ENCODE measurements at places on chromosomes 6 and 20.

DNA sequence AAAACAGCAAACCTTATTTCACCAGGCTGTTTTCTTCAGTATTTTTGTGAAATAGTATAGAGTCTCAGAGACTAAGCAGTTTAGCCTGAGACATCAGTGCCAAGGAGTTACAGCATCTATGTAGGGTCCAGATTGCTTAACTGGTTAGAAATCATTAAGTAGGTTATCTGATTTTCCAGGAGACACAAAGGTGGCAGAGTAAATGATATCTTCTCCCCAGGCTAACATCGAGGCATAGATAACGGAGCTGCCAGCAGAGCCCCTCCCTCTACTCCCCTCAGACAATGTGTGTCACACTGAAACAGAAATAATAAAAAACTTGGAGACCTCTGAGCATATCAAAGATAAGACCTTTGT, 473.0 kb upstream of the CITED2 start:
- no peak for DNase-seq

DNA sequence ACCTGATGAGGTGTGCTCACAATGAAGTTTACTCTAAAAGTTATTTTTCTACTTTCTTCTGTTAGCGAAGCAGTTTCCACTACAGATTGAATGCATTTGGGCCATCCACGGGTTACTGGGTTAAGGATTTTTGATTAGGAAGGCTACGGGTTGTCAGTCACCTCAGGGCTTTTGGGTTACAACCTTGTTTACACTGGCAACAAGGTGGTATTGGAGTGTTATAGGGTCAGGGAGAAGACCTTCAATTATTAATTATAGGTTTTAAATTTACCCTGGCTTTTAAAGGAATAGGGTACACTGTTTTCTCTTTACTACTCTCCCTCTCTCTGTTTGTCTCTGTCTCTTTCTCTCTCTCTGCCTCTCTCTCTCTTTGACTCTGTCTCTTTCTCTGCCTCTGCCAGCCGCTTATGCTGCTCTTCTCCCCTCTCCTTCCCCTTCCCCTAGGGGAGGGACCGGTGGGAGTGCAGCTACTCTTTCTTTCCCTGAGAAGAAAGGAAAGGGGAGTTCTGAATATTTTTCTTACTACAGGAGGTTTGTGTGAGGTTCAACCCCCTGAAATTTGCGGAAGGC, 40.2 kb upstream of the AGPAT4 start:
- DNase-seq: no peak

- DNase-seq: no peak
These were observed 2.9 kb upstream of the SNRPB start for GRCh38 chr20:2473516-2473915.

- no peak for DNase-seq
These were observed 4.9 kb upstream of the DEK start for GRCh38 chr6:18269253-18269652.

DNA sequence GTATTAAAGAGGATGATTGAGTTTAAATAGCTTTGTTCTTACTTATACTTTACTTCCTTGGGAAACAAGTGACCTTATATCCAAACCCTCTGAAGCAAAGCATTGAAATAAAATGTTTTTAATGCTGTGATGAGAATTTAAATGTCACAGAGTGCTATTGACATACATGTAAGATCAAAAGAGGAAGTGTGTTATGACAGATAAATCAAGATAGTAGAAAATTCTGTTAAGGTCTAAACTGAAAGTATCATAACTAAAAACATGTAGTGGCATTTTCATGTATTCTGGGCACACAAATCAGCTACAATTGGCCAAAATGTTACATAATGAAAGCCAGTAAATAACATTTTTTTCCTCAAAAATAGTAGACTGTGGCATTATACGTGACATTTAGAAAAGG, 318.0 kb downstream of the GRIK2 start:
- no peak for DNase-seq

DNA sequence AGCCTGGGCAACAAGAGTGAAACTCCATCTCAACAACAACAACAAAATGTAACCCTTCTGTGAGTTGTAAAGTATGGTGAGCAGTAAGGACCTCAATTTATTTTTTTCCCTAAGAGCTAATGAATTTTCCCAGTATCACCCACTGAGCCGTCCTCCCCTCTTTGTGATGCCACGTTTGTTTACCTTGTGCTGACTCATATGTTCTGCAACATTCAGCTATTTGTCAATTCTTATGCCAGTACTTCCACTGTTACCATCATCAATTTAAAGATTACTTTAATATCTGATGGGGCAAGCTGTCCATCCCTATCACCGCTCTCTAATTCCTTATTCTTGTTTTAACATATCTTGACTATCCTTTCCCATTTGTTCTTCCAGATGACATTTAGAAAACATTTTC, 37.5 kb downstream of the MAK start:
- no peak for DNase-seq

- DNase-seq: no peak
These were observed 71.3 kb upstream of the KCNG1 start for GRCh38 chr20:51094221-51094620.

DNA sequence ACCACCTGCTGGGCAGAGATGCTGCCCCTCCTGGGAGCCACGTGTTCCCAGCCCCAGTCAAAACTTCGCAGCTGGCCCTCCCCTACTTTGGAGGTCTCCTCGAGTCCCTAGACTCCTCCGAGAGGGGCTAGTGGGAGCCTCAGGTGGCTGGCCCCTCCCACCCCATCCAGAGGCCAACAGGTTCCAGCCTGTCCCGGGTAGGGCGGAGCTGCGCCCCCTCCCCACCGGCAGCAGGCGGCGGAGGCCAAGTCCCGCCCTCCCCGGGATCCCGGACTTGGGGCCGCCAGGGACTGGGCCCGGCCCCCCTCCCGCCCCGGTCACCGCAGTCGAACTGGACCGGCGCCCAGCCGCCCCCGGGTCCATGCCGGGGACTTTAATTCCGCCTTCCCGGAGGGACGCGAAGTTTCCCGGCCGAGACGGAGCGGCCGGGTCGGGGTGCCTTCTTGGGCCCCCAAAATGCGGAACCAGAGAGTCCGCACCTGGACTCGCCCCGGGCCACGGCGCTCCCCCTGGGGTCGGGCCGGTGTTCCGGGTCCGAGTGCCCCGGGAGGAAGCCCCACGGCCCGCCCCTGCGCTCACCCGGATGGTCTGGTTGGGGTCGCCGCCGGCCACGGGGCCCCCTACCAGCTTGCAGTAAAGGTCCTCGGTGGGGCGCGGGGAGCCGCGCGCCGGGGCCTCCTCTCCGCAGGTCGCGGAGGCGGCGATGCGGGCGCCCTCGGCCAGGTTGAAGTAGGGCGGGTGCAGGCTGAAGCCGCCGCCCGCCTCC, 559 bp downstream of the LAMA5 start:
- no peak for DNase-seq

GRCh38 chr20:59835448-59836395, 97.7 kb downstream of the SYCP2 start:
- no peak for DNase-seq

- no peak for DNase-seq
These were observed 29.7 kb downstream of the EIF2S2 start for GRCh38 chr20:34082232-34082887.

DNA sequence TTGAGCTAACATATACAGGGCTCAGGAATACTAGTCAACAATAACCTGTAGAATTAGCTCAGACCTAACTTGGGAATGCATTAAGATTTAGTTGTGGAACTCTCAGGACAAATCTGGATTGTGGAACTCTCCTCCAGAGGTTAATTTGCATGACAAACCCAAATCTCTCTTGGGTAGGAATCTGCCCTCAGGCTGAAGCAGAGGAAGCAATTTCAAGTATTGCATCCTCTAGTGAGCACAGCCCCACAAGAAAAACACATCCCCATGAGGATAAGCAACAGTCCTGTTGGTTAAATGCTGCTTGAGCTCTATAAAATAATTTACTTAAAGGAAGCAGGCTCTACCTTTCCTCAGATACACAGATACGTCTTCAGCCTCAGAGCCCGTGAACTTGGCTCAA, 170.9 kb upstream of the STXBP5 start:
- DNase-seq: no peak

- no peak for DNase-seq
These were observed 49.6 kb upstream of the RNF146 start for GRCh38 chr6:127216810-127217789.

Measured in NCI-H2081 (cell line).